ENCODE measurements at places on chromosomes 5 and 9. TPM values are rescaled to one million over a fixed set of nuclear protein-coding genes. Genes with fewer than 3 reads are reported as not detected.

ALDH1A1 gene
- total RNA-seq = 135 TPM

ECM2 gene
- total RNA-seq = not detected

KCNV2 gene
- total RNA-seq = not detected

PRUNE2 gene
- 35.6 TPM for total RNA-seq

MYMK gene
- total RNA-seq = not detected

RIOK2 gene
- total RNA-seq = 1.2 TPM

PTPN3 gene
- total RNA-seq = 13.4 TPM

SLCO6A1 gene
- total RNA-seq = not detected

PCDHGA10 gene
- total RNA-seq = not detected

GRXCR2 gene
- not detected for total RNA-seq

TRPM3 gene
- 1.6 TPM for total RNA-seq

FOXD4L5 gene
- total RNA-seq = not detected

ZNF622 gene
- total RNA-seq = 17.5 TPM

SARDH gene
- total RNA-seq = 2.3 TPM

AGXT2 gene
- not detected for total RNA-seq

HK3 gene
- total RNA-seq = 145 TPM

ELAVL2 gene
- total RNA-seq = not detected

IFNA21 gene
- not detected for total RNA-seq

CFAP77 gene
- total RNA-seq = not detected

PLAC8L1 gene
- total RNA-seq = not detected

PMPCA gene
- total RNA-seq = 55.6 TPM

CEL gene
- not detected for total RNA-seq

PCSK1 gene
- not detected for total RNA-seq

PGM5 gene
- 104 TPM for total RNA-seq

AQP7 gene
- 2.8 TPM for total RNA-seq

BAAT gene
- 0.55 TPM for total RNA-seq

NTNG2 gene
- not detected for total RNA-seq

ATOSB gene
- 8.6 TPM for total RNA-seq

SLC46A2 gene
- not detected for total RNA-seq

LCN15 gene
- not detected for total RNA-seq

GPR21 gene
- total RNA-seq = not detected

SPATA31A3 gene
- total RNA-seq = not detected

NR4A3 gene
- 2.5 TPM for total RNA-seq

MYOT gene
- total RNA-seq = 5.4 TPM

FOXD4L3 gene
- not detected for total RNA-seq

NIM1K gene
- 0.43 TPM for total RNA-seq

SPATA31C1 gene
- not detected for total RNA-seq

PALM2AKAP2 gene
- total RNA-seq = 1.7 TPM

IRX4 gene
- not detected for total RNA-seq

ZFP37 gene
- total RNA-seq = 3.5 TPM

PCDHA7 gene
- total RNA-seq = 1.4 TPM

SOHLH1 gene
- total RNA-seq = not detected

PLPP7 gene
- 0.29 TPM for total RNA-seq

PCDHGB2 gene
- 9.9 TPM for total RNA-seq

FSTL4 gene
- total RNA-seq = not detected

GNAQ gene
- 75.3 TPM for total RNA-seq

NFIB gene
- total RNA-seq = 148 TPM
